Right hindlimb (tissue), 1 donor: ENCODE measurements at places on chromosomes 16 and 17.

DNA sequence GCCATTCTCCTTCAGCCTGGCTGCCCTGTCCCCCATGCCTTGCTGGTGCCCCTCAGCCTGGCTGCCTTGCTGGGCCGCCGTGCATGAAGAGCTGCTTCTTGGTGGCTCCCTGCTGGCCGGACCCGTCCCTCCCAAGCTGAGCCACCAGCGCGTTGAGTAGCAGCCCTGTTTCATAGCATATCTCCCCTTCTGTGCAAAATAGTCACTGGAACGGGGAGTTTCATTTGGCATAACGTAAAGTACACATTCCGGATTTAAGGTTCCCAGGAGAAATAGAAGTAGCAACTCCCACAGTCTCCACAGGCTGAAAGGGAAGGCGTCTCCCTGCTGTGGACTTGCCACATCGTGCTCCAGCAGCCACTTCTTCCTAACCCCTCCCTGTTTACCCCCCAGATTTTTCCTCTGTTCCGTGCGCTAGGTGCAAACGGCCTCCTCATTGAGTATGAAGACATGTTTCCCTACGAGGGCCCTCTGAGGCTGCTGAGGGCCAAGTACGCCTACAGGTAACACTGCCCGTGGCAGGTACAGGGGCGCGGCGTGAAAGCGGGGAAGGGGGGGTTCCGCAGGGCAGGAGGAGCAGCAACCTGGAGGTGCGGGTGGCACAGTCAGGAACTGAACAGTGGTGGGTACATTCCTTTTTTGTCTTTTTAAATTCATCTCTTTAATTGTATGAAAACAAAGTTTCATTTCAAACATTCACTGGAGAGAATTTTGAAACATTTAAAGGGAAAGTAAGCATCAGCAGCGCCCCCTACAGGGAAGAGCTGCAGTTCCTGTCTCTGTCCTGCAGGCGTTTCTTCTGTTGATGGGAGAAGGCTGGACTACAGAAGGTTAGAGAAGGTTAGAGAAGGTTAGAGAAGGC lies 5.8 kb upstream of the OGFOD3 start:
- no peak for DNase-seq

GRCh38 chr16:82092711-82093110 lies 57.7 kb downstream of the HSD17B2 start:
- DNase-seq: no peak

DNA sequence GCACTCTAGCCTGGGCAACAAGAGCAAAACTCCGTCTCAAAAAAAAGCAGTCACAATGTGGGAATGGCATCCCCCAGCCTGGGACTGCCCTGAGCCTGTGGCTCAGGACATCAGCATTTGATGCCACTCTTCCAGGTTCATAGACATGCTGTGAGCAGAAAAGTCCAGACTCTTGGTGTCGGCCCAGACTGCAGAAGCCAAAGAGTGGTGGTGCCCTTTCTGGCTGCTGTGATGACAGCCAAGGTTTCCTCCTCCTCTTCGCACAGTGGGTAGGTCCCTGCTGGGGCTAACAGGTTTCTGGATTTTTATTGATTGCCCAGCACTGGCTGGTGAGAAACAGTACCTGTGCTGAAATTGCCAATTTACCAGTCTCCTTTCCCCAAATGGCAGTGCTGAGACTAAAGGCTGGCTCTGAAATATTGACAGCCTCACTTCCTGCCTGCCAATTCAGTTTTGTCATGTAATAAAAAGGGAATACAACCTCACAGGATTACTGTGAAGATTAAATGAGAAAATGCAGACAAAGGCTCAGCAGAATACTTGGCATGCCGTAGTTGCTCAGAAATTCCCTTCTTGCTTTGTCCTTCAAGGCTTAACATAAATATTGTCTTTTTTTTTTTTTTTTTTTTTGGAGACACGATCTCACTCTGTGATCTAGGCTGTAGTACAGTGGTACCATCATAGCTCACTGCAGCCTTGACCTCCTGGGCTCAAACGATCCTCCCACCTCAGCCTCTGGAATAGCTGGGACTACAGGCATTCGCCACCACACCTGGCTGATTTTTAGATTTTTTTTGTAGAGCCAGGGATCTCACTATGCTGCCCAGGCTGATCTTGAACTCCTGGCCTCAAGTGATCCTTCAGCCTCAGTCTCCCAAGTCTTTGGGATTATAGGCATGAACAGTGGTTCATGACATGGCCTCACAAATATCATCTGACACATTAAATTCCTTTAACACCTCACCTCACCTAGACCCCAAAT lies 15.5 kb upstream of the UBE2G1 start:
- no peak for DNase-seq

GRCh38 chr17:17056156-17056539 lies 13.9 kb downstream of the MPRIP start:
- peak; percentile 18 for DNase-seq
